GM23338 (cell line): ENCODE measurements at places on chromosomes 4 and X. TPM values are rescaled to one million over a fixed set of nuclear protein-coding genes. Genes with fewer than 3 reads are reported as not detected.

GRCh38 chr4:158208963-158209640, 1.2 kb upstream of the TMEM144 start:
- DNase-seq, result peak; percentile 14

- peak; percentile 27 for DNase-seq
Measured at GRCh38 chr4:76074468-76074867, at the start of gene ART3. TSS of gene ART3 (plus strand) at chr4:76074709. CDS start at chr4:76075890, 1,181 bp downstream.

- no peak for DNase-seq
Measured at GRCh38 chr4:10055871-10056270, 34.6 kb upstream of the SLC2A9 start.

- no peak for DNase-seq
Measured at GRCh38 chr4:124579896-124580295, 132.6 kb downstream of the ANKRD50 start.

DNA sequence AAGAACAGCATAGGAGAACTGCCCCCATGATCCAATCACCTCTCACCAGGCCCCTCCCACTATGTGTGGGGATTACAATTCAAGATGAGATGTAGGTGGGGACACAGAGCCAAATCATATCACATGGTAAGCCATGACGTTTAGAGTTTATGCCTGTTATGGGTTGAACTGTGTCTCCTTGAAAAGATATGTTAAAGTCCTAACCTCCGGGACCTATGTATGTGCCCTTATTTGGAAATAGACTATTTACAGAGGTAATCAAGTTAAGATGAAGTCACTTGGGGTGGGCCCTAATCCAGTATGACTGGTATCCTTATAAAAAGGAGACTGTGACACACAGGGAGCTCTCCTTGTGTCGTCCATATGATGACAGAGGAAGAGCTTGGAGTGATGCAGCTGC, 25.2 kb upstream of the SLC2A9 start:
- no peak for DNase-seq

GRCh38 chr4:89496851-89497250, 189.3 kb upstream of the GPRIN3 start:
- no peak for DNase-seq

DNA sequence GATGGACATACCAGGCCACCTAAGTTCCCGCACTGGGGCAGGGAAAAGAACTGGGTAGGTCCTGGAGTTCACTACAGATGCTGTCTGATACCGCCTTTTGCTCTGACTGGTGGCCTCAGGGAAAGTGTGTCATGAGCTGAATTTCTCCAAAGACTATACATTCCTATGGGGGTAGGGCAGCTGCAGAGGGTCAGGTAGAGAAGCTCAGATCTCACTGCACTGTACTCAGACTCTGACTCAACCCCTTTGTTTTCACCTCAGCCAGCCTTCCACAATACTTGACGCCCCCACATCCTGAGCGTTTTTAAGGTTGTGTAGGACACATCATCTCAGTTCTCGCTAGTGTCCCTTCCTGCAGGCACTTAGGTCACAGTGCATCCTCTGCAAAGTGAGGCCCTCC, 7.8 kb downstream of the GATB start:
- DNase-seq, result no peak

ADRA2C gene
- polyA plus RNA-seq, result 3.0 and 4.1 TPM in 2 replicates

TDO2 gene
- not detected in 2 replicates for polyA plus RNA-seq

SMAD1 gene
- polyA plus RNA-seq, result 19.8 and 21.1 TPM in 2 replicates
